ENCODE measurements at places on chromosomes 5 and 9.

DNA sequence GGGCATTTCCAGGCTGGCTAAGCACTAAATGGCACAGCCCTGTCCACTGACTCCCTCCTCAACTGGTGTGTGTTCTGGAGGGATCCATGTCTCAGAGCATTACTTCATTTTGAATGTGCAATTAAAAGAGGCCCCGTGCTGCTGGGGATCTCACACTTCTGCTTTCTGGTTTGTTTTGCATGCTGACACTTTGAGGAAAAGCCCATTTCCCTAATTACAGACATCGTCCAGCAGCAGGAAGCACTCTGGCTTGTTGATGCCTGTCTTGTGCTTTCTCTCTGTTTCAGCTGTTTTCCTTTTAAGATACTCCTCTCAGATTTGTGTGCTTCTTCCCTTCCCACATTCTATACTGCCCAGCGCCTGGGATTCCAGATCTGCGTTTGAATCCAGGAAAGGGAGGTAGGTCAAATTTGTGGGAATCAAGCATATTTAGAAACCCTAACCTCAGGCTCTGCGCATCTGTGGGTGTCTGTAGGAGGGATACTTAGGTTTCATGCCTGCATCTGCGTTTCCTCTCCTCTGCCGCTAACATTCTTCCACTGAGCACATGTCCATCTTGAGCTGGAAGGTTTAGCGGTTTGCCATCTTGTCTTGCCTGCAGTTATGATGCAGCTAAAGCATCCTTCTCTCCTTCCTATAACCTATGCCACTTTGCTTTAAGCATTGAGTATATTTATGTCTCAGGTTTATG is 25.7 kb downstream of the SYK start:
- DNase-seq = peak; percentile 46

GRCh38 chr5:135340568-135340967 is 58.5 kb downstream of the MACROH2A1 start:
- no peak for DNase-seq

DNA sequence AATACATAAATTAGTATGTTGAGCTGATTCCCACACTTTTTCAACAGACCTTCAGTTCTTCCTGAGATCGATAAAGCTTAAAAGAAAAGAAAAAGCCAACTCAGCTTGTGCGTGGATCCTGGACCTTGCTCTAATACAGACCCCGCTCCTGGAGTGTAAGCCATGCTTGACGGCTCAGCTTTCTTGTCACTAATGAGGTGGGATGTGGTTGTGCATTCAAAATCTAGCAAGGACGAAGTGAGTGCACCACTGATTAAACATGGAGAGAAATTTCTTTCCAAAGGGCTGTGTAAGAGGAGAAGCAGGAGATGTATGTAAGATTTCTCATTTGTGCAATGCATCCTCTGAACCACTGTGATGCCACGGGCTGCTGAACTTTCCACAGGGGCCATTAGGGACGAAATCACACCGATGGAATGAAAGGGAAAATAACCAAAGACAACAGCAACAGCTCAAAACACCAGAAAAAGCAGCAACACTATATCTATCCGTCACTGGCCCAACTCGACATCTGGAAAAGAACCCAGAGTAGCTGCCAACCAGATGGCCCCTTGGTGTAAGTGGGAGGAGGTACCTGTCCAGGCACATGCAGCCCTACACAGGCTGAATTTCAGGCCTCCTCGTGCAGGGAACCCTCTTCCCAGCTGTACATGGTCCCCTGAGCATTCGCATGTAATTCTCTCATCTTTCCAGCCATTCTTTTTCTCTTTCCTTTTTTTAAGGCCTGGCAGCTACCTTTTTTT is 178.9 kb downstream of the SREK1 start:
- DNase-seq = no peak

DNA sequence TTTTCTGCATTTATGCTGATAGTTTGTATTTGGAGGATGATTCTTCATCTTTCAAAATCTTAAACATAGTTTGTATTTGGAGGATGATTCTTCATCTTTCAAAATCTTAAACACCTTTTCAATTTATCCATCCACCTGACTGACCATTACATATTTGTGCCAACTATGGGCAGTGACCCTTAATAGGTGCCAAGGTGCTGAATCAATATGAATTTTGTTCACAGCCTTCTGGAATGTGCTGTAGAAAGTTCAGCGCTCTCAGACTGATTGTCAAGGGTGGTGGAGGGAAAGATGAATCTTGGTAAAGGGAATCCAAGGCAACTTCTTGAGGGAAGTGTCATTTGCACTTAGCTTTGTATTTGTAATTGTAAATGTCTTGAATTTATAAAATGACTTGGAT is 18.1 kb downstream of the ZNF618 start:
- DNase-seq = no peak

- DNase-seq = no peak
Measured at GRCh38 chr5:113038136-113038535, 61.5 kb downstream of the DCP2 start.

DNA sequence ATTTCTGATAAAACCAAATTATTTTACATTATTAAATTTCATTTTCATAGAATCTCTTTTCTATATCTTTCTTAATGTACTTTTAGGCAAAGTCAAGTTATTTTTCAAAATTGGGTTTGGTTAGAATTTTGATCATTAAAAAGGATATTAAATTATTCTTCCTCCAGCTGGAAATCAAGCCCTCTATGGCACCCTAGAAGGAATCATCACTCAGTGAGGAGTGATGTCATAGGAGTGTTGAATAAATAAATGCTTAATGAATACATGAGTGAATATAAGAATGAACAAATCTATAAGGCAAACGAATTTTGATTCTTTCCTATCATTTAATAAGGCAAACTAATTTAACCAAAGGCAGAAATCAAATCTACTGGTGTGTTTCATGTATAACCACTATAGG is 639.9 kb downstream of the PDE4D start:
- no peak for DNase-seq

GRCh38 chr5:103428411-103428871 is 134.1 kb downstream of the NUDT12 start:
- DNase-seq = no peak

- DNase-seq = peak; percentile 6
Measured at GRCh38 chr5:84383296-84383815, 1.3 kb downstream of the EDIL3 start.

- peak; percentile 59 for DNase-seq
Measured at GRCh38 chr5:142110046-142110531, 1.5 kb downstream of the NDFIP1 start.

- no peak for DNase-seq
Measured at GRCh38 chr9:129735546-129735945, 17.3 kb downstream of the PTGES start.

DNA sequence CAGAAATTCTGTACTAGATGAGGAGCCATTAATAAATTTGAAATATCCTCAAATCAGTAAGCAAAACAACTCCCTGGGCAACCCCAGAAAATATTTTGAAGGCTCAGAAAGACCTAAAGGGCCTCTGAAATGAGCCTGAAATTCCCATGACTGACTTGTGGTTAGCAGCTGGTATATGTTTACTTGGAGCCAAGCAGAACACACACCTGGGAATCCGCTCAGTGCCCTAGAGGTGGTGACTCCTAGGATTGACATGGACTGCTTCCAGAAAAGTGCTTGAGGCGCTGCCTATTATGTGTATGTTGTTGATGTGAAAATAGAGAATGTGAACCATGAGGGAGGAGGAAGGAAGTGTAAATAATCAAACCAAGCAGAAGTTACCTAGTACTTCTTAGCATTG is 14.7 kb downstream of the RFK start:
- DNase-seq = no peak

GRCh38 chr5:178415353-178415752 is 174.8 kb downstream of the COL23A1 start:
- DNase-seq = no peak

- no peak for DNase-seq
Measured at GRCh38 chr9:114047717-114048116, 30.4 kb downstream of the AMBP start.

DNA sequence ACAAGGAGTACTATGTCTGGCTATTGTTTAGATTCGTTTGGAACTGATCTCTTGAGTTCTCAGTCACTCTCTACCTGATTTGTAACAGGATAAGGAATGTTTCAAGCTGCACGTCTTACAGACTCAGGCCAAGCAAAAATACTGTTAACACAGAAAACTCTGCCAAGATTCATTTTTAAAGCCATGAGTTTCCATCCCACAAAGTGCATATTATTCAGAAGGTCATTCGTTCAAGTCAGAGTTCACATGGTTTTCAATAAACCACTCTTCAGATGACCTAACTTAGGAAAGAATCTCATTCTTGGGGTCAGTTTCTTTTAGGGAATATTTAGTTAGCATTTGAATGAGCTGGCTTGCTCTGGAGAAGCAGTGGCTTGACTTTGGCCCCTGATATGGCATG is 49.3 kb downstream of the F2R start:
- no peak for DNase-seq

- DNase-seq = no peak
Measured at GRCh38 chr5:119318256-119318894, 37.4 kb upstream of the TNFAIP8 start.

DNA sequence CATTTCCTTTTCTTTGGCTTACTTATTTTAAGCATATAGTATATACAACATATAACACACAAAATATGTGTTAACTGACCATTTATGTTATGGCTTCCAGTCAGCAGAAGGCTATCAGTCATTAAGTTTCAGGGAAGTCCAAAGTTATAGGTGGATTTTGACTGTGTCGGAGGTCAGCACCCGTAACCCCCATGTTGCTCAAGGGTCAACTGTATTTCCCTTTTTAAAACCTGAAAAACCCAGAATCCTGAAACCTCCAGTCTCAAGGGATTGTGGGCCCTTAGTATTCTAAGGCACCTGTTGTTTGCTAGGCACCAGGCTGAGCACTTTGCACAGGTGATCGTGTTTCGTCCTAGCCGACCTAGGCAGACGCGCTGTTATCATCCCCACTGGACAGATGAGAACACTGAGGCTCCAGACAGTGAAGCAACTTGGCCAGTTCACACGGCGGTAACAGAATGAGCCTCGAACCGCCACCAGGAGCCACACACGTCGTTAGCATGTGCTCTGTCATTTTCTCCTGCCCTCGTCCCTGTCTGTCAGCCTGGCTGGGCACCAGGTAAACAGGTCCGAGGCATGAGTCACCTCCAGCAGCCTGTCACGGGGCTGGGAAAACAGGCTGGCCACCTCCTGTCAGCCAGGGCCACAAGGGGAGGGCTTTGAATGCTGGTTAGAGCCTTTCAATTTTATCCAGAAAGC is 39.9 kb downstream of the DUSP1 start:
- DNase-seq = no peak

GRCh38 chr5:88021141-88021540 is 247.5 kb downstream of the TMEM161B start:
- no peak for DNase-seq

- peak; percentile 80 for DNase-seq
Measured at GRCh38 chr5:172932313-172933017, 26.8 kb upstream of the RPL26L1 start.

- no peak for DNase-seq
Measured at GRCh38 chr5:158320178-158320674, 461.3 kb upstream of the CLINT1 start.

GRCh38 chr5:18551716-18552115 is 917.5 kb downstream of the TAF11L14 start:
- DNase-seq = no peak

DNA sequence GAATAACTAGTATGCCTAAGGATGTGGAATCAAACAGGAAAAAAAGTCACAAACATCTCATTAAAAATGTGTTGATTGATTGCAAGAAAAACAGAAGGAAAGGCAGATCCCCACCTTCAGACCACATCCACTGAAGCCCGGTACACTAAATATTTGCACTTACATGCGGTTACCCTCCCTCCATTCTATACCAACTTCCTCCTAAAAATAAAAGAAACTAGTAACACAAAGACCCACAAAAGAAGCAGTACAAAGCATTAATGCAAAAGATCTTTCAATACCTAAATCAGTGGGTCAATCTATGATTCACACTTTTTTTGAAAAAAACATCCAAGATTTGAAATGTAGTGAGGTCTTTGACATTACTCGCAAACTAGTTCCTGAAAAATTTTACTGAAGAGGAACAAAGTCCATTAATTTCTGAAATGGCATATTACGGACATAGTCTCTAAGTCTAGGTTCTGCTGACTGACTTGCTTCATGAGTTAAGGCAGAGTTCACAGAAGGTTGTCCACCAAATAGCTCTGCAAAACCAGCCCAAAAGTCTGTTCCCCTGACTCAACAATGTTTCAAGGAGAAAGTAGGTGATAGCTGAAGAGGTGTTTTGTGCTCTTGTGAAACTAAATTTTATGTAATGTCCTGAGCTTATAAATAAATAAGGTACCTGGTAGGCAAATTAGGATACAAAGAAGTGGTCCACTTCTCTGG is 100.7 kb downstream of the PAM start:
- DNase-seq = no peak

- peak; percentile 30 for DNase-seq
Measured at GRCh38 chr5:154714266-154714986, 40.8 kb upstream of the LARP1 start.

GRCh38 chr5:159909126-159909525 is 7.2 kb upstream of the ADRA1B start:
- no peak for DNase-seq

DNA sequence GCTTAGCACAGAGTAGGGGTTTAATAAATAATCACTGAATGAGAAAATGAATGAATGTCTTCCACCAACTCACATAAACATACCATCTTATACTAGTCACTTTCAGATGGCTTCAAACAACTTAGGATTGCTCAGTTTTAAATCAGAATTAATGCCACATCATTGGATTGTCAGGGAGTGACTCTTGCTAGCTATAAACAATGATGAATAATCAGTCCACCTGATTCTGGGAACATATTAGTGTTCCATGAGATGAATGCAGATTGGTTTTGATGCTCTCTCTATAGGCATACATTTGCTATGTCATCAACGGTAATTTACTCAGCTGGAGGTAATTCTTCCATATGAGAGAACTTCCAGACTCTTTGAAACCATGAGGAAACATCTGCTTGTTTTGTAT is 97.4 kb downstream of the CDH9 start:
- DNase-seq = no peak

DNA sequence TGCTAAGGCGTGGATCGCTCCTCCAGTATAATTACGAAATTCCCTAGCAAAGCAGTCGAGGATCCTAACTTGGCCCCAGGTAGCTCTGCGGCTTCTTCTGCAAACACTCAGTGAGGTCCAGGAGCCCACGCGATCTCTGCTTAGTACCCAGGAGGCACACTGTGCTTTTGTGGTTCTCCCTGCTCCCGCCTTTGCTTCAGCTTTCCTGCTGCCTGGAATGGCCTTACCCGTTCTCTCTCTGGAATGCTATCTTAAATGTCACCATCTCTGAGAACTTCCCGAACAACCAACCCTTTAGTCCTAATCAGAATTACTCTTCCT is 639 bp downstream of the INVS start:
- no peak for DNase-seq

DNA sequence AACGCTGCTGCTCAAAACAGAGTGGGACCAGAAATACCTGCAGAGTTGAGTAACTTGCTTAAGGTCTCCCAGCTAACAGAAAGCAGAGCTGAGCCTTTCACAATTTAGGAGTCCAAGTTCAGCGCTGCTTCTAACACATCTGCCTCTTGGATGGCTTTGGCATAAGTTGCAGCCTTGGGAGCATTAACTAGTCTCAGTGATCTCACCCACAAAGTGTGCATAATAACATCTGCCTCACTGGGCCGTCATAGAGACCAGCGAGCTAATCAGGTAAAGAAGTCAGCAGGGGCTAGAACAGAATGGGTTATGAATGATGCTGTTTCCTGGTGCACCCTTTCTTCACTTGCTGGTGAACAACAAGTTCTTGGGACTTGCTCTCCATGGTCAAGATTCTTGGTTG is 36.5 kb downstream of the WWC1 start:
- no peak for DNase-seq

GRCh38 chr5:1801222-1801966 is at the start of gene NDUFS6:
TSS of gene NDUFS6 (plus strand) at chr5:1801407. CDS start at chr5:1801418, 11 bp downstream.
- DNase-seq = peak; percentile 91

- peak; percentile 10 for DNase-seq
Measured at GRCh38 chr5:64958757-64959391, 190.1 kb downstream of the CWC27 start.

Measured in GM20000 (cell line).